CD4-positive, alpha-beta T cell treated with Interleukin-4 for 1 hour (primary cell): ENCODE measurements at places on chromosomes 16 and 17.

DNA sequence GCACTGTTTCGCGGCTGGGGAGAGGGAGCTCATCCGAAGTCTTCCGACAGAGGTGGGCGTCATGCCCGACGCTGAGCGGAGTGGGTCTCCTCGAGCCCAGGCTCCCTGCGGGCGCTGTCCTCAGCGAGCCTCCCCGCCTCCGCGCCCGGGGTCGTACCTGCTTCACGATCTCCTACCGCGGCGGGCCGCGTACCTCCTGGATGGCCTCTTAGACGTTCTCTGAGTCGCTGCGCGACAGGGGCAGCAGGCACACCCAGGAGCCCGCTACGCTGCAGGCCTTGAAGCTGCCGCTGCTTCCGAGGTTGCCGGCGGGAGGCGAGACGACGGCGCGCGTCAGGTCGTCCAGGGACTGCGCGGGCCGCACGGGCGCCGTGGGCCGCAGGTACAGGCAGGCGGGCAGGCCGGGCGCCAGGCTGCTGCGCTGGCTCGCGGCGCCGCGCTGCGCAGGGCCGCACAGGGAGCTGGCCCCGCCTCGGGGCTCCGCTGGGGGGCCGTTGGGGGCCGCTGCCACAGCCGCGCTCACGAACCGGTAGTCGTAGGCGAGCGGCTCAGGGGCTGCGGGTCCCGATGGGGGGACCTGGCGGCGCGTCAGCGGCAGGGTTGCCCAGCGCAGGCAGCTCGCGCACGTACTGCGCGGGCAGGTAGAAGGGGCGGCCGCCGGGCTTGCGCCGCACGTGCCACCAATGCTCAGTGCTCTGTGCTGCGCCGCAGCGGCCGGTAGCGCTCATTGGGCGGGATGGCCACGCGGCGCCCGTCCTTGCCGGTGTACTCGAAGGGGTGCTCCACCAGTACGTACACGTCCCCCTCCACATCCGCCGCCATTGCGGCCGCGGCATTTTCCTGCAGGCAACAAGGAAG lies 116.4 kb upstream of the SMURF2 start:
- DNase-seq = no peak

GRCh38 chr17:33551911-33552310 lies 258.8 kb upstream of the ASIC2 start:
- DNase-seq = no peak

DNA sequence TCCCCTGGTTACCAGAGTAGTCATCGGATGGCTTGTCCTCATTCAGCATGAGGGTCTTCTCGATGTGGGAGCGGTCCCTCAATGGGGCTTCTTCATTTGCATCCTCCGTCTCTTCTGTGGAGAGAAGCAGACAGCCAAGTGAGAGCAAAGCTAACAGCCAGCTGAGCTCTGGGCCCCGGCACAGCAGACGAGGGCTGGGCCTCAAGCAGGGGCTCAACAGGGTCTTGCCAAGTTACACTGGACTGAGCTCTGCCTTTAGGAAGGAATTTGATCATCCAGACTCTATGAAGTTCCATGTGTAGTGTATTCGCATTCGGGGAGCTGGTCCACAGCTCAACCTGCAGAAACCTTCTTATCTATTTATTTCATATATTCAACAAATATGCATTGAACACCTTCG lies 37.4 kb downstream of the SRL start:
- DNase-seq = no peak

DNA sequence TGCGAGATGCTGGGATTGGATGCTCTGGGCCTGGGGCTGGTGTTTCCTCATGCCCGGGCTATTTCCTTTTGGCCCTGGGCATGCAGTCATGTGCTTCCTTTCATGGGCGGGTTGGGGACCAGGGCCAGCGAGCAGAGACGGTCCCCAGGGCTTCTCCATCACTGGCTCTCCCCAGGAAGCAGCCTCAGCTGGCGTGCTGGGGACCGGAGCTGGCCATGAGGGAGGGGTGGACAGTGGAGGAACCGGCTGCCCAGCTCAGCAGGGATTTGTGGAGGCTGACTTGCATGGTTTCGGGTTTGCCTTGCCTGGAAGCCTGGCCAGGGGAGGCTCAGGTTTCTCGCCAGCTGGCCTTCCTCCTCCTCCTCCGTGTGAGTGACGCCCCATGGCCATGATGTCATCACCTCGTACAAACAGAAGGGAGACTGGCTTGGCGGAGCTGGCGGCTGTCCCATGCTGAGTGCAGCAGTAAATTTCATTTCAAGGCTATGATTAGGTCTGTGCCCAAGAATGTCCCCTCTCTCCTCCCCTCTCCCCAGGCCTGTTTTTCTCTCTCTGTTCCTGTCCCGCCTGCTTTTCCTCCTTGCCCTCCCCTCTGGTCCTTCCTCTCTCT lies 8.9 kb upstream of the TIMP2 start:
- DNase-seq = no peak

DNA sequence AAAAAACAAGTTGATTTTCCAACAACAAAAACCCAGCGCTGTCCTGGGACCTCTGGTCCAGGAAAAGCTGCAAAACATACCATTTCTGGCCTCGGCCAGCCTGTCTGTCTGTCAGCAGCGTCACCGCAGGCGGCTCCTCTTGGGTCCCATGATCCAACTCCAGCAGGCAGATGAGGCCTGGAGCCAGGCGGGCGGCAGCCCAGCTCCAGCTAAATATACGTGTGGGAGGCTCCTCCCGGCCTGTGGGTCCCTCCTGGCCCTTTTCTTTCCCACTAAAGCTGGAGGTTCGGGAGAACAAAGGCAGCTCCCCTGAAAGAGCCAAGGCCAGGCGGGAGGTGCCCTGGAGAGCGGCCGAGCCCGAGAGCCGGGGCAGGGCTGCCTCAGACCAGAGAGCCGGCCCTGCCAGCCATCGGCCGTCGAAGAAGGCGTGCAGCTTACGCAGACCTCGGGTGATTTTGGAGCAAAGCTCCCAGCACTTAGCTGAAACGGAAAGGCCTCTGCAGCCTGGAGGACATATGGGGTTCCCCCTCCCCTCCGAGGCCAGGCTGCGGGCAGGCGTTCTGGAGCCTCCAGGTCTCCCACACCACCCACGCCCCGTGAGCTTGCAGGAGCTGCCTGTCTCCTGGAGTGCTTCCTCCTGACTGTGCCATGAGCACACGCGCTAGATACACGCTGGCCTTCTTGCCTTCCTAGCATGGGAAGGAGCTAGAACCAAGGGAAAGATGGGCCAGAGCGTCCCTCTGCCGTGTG lies 19.9 kb upstream of the JPH3 start:
- no peak for DNase-seq

DNA sequence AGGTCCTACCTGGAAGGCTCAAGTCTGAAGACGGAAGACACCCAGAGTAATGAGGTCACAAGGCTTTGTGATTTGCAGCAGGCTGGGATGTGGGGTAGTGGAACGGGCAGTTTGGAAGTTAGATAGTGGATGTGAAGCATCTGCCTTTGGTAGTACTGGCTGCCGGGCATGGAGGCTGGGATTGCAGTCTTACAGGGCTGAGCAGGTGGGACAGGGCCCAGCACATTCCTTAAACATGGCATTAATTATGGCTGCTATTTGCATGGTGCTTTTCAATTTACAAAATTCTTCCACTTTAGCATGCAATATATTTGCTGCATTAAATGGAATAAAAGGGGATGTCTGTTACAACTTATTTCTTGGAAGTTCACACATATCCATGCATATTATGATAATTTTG lies 161.2 kb downstream of the UTP18 start:
- no peak for DNase-seq

DNA sequence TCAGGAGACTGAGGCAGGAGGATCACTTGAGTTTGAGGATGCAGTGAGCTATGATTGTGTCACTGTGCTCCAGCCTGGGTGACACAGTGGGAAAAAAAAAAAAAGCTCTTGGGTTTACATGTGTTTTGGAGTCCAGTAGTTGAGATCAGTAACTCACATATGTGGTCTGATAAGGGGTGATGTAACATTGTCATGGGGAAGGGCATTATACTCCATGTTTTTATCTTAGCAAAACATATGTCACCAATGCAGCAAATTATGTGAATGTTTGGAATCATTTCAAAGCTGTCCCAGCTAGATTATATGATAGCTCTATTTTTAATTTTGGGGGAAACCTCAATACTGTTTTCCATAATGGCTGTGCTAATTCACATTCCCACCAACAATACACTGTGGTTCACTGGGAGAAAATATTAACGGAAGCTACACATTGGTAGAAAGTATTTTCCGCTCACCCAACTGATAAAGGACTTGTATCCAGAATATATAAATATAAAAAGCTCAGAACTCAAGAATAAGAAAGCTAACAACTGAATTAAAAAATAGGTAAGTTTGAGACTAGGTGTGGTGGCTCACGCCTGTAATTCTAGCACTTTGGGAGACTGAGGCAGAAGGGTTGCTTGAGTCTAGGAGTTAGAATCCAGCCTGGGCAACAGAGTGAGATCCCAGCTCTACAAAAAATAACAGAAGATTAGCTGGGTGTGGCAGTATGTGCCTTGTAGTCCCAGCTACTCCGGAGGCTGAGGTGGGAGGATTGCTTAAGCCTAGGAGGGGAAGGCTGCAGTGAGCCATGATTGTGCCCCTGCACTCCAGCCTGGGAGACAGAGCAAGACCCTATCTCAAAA lies 224.1 kb upstream of the TBX2 start:
- DNase-seq = no peak

- DNase-seq = no peak
These were observed 212.2 kb upstream of the CDH11 start for GRCh38 chr16:65334081-65334480.
